ENCODE measurements at places on chromosomes 5 and 9.

GRCh38 chr9:112774006-112774996, 23.7 kb downstream of the SNX30 start:
- no peak for DNase-seq

DNA sequence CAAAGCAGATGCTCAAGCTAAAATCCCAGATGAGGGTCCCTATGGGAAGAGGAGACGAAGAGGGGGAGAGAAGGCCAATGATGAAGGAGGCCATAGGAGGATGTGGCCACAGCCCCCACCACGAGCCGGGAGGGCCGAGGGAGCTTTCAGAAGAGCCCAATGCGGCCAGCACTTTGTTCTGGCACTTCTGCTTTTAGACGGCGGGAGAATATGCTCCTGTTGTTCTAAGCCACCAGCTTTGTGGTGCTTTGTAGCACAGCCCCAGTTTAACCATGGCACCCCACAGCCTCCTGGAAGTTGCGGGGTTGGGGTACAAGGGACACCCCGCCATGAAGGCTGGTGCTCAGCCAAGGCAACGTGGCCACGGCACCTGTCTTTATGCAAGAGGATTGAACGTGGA, 33.4 kb downstream of the LPCAT1 start:
- no peak for DNase-seq

DNA sequence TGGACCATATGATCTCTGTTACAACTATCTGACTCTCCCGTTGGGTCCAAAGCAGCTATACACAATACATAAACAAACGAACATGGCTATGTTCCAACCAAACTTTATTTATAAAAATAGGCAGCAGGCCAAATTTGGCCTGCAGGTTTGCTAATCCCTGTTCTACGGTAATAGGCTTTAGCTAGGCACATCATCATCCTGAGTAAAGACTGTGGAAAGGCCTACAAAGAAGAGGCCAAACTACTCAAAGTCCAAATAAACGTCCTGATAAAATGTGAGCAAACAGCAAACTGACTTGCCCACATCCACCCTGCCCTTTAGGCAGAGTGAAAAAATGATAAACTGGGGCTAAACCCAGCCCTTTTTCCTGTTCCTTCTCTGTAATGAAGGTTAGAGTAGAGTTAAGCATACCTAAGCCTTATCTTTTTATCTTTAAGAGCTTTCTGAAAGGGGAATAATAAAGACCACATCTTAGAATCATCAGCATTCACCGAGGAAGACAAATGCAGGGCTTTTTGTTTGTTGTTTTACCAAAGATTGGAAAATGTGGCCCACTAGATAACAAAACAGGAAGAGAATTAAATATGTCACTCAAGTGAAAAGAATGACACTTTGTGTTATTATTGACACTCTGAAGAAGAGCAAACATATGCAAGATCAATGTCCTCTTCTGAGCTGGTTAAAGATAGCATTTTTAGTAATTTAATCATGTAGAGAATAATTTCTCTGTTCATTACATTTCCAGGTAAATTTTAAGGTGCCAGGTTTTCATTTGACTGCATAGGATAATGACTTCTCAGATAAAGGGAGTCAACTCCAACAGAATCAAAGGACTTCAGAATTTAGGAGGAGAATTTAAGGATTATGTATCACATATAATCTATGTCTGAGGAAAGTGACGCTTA, 160.0 kb upstream of the GNA14 start:
- DNase-seq = no peak

DNA sequence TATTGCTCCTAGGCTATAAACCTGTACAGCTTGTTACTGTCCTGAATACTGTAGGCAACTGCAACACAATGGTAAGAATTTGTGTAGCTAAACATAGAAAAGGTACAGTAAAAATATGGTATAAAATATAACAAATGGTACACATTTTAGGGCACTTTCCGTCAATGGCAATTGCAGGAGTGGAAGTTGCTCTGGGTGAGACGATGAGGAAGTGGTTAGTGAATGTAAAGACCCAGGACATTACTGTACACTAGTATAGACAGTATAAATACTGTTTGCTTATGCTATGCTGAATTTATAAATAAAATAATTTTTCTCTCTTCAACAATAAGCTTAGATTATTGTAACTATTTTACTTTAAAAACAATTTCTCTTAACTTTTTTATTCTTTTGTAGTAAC, 15.6 kb upstream of the ADRB2 start:
- DNase-seq = no peak

- DNase-seq = no peak
Observed at GRCh38 chr5:7793895-7794294, 57.0 kb downstream of the CFAP90 start.

DNA sequence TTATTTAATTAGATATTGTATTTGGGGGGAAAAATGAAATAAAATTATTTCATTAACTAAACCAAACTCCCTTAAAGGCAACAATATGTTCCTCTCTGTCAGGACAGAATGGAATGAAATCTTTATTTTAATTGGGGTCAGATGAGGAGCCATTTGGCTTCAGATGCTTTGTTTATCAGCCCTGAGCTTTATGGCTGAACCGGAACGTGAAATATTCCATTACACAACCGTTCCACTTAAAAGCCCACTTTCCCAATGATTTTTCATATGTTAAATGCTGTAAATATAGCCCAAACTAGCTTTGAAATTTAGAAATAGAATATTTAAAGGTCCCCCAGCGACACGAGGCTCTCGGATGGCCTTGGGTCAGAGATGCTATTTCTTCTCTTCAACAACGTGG, 149.5 kb downstream of the CRB2 start:
- no peak for DNase-seq

- DNase-seq = no peak
Observed at GRCh38 chr9:112043423-112043822, 131.7 kb downstream of the SUSD1 start.

DNA sequence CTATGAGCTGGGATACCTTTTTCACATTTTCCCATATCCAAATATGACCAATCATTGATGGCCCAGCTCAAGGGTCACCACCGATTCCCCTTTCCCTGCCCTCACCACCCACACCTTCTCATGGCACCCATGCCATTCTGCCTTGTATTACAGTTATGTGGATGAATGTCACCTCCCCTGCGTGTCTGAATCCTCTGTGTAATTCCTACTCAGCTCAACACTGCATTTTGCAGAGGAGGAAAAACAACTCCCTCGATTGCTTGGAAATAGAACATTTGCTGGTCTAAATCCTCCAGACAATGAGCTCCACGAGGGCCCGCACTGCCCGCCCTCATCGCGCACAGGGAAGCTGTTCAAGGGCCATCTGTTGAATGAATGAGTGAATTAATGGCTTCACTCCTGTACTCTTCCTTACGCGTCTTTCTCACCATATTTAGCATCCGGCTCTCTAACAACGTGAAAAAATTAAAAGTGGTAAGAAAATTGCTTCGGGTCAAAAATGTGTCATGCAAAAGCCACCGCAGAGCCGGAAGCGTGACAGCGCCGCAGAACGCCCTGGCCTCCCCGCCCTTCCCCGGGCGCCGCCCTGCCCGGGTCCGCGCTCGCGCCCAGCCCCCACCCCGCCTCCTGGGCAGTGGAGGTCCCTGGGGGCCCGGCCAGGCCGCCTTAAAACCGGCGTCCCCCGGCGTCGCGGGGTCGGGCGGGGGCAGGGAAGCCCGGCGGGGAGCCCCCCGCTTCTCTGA, 704 bp downstream of the SUSD1 start:
- peak; percentile 67 for DNase-seq

GRCh38 chr9:26406676-26407075, 485.9 kb downstream of the CAAP1 start:
- DNase-seq = no peak

DNA sequence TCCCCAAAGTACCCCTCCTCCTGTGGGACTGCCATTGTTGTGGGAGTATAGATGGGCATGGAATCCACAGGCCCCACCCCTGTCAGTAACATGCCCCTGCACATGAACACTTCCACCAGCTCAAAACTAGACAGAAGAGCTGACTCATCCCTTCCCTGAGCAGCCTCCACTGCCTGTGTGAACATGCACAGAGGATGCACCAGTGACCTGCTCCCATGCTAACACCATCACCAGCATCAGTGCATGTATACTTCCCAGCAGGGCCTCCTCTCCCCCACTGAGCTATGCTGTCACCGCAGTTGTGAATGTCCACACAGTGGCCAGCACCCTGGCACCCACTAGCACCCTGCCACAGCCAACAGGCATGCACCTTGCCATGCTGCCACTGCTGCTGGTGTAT, 939.8 kb downstream of the EFNA5 start:
- DNase-seq = no peak

- DNase-seq = no peak
Observed at GRCh38 chr9:93594041-93594756, 17.8 kb downstream of the PHF2 start.

DNA sequence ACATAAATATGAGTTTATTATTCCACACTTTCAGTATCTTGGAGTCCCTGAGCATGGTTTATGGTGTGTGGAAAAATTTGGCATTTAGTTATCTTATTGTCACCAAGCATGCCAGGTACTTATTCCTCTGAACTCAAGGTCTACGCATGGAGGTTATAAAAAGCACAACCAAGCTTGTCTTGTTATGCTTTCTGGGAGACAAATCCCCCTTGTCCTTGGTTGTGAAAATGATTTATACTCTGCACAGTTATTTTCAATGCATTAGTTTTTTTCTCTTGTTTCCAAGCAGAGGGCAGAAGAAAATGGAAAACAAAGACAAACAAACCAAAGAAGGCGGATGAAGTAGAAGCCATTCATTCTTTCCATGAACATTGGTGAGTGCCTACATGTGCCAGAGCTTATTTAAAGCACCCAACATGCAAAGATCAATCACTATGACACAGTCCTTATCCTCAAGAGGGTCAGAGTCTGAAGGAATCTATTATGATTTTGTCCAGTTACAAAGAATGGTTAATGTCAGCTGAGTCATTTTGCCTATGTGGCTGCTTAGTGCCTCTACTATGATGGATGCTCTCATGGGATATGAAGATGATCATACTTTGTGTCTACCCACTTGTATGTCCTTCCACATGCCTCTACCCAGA, 323.1 kb downstream of the TENT4A start:
- DNase-seq = no peak

- DNase-seq = peak; percentile 12
Observed at GRCh38 chr9:4489919-4490704, at the start of gene SLC1A1. Gene SLC1A1 (plus strand): TSS chr9:4490468. CDS start chr9:4490680, 212 bp downstream.

DNA sequence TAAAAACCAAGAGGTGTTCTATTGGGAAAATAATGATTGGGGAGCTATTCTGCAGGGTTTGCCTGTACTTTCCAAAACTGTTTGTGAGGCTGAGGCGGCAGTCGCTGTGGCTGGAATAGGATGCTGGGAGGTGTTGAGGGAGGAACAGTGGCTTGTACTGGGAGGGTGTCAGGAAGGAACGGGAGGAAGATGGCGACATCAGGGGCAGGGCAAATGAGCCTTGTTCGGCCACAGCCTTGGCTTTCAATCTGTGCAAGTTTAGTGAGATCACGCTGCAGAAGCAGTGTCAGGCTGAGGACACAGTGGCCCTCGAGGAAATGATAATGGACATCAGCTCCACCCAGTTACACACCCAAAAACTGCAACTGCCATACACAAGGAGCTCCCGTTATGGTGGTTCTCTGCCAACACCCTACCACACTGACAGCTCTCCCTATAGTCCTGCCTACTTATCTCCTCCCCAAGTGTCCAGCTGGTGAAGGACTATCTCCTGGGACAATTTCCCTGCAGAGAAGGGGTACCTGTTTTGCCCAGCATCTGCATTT, 27.3 kb downstream of the KIF2A start:
- no peak for DNase-seq

DNA sequence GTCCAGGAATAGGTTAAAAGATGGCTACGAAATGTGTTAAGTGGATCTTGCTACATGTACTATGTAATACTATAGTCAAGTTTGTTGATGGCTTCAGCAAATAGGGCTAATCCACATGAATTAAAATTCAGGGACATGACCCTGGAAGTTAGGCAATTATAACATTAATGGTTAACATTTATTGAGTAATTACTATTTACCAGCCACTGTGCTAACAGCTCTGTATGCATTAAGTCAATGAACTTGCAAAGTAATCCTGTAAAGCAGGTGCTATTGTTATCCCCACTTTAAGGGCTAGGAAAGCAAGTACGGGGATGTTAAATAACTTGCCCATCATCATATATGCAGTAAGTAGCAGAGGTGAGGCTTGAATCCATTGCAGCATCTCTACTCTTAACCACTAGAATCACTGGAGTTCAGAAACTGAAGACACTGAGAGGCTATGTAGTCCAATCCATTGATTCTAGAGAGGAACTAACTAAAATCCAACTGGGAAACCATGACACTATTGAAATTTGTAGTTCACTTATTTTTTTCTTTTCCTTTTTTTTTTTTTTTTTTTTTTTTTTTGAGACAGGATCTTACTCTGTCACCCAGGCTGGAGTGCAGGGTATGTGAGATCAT, 77.5 kb upstream of the SPINK5 start:
- DNase-seq = no peak

DNA sequence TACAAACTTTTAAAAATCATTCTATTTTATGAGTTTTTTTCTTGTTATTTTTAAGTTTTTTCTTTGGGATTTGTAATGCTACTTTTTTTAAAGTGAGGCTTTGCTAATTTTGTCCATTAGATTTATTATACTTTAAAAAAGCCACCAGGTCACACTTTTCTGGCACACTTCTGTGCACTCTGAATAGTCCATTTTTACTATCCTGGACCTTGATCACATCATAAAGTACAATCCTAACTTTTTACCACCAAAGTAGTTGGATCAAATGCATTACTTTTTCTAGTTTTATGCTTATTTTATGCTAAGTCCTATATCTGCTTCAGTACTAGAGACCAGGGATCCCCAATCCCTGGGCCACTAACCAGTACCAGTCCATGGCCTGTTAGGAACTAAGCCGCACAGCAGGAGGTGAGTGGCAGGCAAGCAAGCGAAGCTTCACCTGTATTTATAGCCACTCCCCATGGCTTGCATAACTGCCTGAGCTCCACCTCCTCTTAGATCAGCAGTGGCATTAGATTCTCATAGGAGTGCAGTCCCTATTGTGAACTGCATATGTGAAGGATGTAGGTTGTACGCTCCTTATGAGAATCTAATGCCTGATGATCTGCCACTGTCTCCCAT, 16.0 kb downstream of the FRRS1L start:
- DNase-seq = no peak

- DNase-seq = no peak
Observed at GRCh38 chr9:121478816-121479676, 20.6 kb downstream of the GGTA1 start.

GRCh38 chr9:124858330-124859046, 3.3 kb downstream of the RPL35 start:
- DNase-seq = no peak

DNA sequence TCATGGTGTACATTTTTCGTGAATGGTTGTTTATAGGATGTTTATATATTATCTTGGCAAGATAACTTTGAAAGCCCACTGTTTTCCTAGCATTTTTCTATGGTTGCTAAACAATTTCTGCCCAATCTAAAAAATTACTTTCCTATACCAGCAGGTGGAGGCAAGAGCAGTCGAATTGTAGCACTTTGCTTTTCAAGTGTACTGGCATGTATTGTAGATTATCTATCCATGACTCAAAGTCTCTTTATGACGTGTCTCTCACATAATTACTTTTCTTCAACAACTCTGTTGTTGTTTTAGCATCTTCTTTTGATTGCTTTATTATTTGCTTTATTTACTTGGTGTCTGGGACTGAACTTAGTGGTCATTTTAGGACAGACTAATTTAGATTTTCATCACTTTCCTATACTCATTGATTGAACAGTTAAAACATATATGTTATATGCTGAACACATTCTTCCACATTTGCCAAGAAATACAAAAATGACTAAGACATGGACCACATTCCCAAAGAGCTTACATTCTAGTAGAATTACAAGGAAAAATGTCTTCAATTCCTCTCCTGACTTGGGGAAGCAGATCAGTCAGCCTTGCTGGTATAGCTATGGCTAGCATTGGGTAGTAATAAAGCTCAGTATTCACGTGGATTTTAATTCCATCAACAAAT, 20.7 kb downstream of the NLN start:
- no peak for DNase-seq
